ENCODE measurements at places on chromosomes 13 and 19. TPM values are rescaled to one million over a fixed set of nuclear protein-coding genes. Genes with fewer than 3 reads are reported as not detected.

GRCh38 chr13:84645196-84646012 is 763.1 kb upstream of the SLITRK1 start:
- DNase-seq = peak; percentile 18

TTYH1 gene
- total RNA-seq = 15.0 TPM

- no peak for DNase-seq
Observed at GRCh38 chr19:1410136-1410786, 2.9 kb downstream of the DAZAP1 start.

MYPOP gene
- total RNA-seq = 1.6 TPM

- DNase-seq = no peak
Observed at GRCh38 chr13:39946769-39947168, 291.3 kb downstream of the COG6 start.

VAV1 gene
- total RNA-seq = 2.5 TPM

ADGRE3 gene
- not detected for total RNA-seq

- DNase-seq = no peak
Observed at GRCh38 chr19:7545904-7546303, 10.4 kb downstream of the PNPLA6 start.

ZNF154 gene
- 13.1 TPM for total RNA-seq

- no peak for DNase-seq
Observed at GRCh38 chr13:99375738-99376080, 68.5 kb upstream of the GPR183 start.

DNA sequence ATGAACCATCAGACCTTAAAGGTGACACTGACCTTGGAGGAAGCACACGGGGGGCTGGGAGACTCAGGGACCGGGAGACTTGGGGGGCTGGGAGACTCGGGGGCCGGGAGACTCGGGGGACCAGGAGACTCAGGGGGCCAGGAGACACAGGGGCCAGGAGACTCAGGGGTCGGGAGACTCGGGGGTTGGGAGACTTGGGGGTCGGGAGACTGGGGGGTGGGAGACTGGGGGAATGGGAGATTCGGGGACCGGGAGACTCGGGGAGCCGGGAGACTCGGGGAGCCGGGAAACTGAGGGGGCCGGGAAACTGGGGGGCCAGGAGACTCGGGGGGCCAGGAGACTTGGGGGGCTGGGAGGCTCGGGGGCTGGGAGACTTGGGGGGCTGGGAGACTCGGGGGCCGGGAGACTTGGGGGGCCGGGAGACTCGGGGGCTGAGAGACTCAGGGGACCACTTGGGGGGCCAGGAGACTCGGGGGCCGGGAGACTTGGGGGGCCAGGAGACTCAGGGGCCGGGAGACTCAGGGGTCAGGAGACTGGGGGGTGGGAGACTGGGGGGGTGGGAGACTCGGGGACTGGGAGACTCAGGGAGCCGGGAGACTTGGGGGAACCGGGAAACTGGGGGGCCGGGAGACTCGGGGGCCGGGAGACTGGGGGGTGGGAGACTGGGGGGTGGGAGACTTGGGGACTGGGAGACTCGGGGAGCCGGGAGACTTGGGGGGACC is 62.9 kb downstream of the RASA3 start:
- DNase-seq = no peak

DNA sequence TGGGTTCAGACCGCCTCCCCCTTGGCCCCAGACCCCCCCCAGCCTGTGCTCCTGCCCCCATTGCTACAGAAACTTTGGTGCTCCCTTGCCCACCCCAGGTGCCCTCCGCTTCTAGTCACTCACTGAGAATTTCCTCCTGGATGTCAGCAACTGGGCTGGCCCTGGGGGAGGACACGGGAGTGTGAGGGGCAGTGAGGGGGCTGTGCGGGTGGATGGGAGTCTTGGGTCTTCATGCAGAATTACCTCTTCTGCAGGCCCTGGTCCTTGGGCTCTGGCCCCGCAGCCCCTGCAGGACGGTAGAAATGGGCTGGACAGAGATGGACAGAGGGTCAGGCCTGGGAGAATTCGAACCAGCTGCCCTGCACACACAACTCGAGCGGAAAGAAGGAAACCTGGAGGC is 4.8 kb downstream of the LILRB5 start:
- DNase-seq = no peak

GRCh38 chr13:39100996-39101738 is 62.9 kb downstream of the NHLRC3 start:
- peak; percentile 87 for DNase-seq

GRCh38 chr13:43356567-43356966 is 333.2 kb downstream of the DNAJC15 start:
- DNase-seq = peak; percentile 30
